ENCODE measurements at places on chromosomes 16 and 17.
A peak's percentile ranks its signal among the peaks of the same experiment; 100 is the strongest.

GRCh38 chr17:45115871-45116270, 16.4 kb downstream of the PLCD3 start:
- ATAC-seq: no peak

GRCh38 chr17:61335105-61335844, 64.4 kb upstream of the TBX2 start:
- ATAC-seq: no peak

- ATAC-seq: peak; percentile 90
Measured at GRCh38 chr17:44543213-44543904, 13.9 kb upstream of the FZD2 start.

DNA sequence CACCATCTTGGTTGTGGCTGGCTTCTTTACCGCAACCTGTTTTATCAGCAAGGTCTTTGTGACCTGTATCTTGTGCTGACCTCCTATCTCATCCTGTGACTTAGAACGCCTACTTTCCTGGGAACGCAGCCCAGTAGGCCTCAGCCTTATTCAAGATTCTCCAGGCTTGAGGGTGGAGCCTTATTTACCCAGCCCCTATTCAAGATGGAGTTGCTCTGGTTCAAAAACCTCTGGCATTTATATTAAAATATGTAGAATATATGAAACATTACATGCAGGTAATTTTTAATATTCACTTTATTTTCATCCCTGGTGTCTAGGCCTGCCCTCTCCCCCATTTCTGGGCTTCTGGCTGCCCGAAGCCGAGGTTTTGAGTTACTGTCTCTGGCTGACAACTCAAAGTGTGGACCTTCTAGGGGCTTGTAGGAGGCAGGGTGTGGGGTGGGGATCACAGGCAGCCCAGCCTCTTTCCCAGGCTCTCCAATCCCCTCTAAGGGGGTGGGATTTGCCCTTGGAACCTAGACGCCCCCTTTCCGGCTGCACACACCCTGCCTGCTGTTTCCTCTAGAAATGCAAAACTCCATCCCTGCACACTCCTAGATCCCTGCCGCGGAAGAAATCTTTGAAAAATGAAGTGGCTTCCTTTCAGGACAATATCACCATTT, 152.0 kb downstream of the KCNJ12 start:
- ATAC-seq: no peak

DNA sequence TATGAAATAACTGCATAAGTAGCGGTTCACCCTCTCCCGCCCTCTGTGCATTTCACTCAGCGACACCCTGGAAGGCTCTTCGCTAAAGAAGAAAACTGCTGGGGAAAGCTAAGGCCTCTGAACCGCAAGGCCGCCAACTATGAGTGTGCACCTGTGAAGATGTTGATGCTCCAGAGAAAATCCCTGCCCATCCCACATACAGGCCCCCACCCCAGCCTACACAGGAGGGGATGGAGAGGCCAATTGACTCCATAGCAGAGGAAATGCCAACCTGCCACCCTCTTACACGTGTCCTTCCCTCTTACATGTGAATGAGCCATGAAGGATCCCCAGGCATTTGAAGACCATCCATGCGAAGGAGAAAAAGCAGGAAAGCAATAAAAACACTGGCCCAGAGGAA, 104.8 kb downstream of the MGAT5B start:
- ATAC-seq: no peak

- ATAC-seq: no peak
Measured at GRCh38 chr16:50066482-50067289, 916 bp downstream of the HEATR3 start.

- ATAC-seq: no peak
Measured at GRCh38 chr17:6683730-6684459, 29.3 kb downstream of the SLC13A5 start.

DNA sequence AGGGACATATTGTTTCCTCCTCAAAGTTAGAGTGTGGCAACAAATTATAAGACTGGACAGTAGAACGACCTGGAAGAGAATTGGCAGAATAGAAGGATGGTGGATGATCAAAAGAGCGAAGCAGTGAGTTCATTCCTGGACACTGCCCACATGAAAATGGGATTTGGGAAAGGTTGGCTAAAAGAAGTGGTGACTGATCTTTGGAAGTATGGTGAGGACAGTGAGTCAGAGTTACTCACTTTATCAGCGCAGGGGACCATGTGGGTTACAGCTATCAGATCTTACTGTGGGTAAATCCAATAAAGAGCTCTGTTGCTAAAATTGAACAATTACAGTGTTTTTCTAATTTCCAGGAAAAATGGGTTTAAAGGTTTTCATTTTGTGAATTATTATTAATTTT, 2.7 kb upstream of the TANC2 start:
- ATAC-seq: peak; percentile 33

DNA sequence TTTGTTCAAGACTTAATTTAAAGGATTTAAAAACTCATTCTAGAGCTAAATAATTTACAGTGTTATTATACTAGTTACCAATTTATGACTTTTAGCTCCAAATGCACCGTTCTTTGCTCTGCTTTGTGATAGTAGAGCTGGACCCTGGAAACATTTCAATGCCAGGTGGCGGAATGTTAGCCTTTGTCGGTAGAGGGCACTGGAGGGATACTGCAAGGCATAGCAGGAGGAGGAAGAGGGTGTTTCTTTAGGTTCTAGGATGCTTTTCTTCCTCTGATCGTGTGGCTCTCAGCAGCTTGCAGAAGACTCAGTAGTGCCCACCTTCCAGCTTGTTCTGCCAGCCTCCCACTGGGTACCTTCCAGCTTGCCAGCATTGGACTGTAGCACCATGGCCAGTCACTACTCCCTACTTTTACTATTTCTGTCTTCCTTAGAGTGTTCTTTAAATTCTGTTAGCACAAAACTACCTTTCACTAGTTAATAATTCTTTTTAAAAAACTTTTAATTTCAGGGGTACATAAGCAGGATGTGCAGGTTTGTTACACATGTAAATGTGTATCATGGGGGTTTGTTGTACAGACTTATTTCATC, 325.3 kb downstream of the UTP18 start:
- ATAC-seq: no peak

GRCh38 chr16:35747658-35748455, 2288.4 kb downstream of the TP53TG3F start:
- no peak for ATAC-seq

DNA sequence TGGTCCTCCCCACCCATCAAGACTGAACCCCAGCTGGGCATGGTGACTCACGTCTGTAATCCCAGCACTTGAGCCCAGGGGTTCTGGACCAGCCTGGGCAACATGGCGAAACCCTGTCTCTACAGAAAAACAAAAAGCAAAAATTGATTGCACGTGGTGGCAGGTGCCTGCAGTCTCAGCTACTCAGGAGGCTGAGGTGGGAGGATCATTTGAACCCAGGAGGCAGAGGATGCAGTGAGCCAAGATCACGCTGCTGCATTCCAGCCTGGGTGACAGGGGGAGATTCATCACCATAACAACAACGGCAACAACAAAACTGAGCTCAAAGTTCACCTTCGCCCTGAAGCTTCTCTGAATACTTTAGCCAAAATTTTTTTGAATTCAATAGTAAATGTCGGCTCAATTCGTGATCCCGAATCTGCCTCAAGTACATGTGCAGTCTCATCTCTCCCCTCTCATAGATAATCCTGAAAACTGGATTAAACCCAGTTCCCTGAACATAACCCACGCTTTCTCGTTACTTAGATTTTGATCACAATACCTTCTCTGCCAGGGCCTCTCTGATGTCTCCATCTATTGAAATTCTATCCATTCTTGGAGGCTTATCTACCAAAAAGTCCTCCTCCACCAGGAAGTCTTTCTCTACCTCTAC, 13.5 kb upstream of the MYH10 start:
- no peak for ATAC-seq

GRCh38 chr17:5380491-5381135, 38.8 kb downstream of the NUP88 start:
- ATAC-seq: no peak

- no peak for ATAC-seq
Measured at GRCh38 chr17:45790296-45790922, 6.3 kb downstream of the CRHR1 start.

DNA sequence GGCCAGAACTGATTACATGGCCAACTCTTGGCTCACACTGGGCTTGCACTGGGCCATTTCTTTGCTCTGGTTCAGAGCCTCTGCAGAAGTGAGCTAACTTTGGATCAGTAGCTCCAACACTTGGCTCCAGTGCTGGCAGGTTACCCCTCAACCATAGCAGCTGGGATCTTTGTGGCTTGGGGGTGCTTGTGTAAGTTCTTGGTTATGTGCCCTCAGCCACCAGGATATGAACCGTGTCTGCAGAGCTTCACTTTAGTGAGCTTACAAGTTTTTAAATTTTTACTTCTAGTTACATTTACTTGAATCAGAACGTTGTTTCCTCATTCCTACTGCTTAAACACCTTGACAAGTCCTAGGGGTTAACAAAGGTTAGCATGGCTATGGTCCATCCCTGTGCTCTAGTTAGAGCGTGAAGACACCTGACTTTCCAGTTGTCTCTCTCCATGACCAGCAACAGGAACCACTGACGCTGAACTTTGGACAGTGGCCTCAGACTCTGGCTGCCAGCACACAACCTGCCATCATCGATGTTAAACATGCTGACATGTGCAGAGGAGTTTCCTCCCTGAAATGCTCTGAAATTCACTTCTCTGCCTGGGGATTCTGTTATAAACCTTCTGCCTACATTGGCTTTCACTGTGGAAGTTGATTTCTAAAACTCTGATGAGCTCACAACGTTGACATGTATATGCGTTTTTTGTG, 4.1 kb downstream of the PDF start:
- no peak for ATAC-seq

- ATAC-seq: peak; percentile 74
Measured at GRCh38 chr17:59972778-59973177, 8.2 kb upstream of the RNFT1 start.

- no peak for ATAC-seq
Measured at GRCh38 chr16:72189865-72190371, 18.0 kb upstream of the PMFBP1 start.

- peak; percentile 23 for ATAC-seq
Measured at GRCh38 chr17:62617894-62618472, 9.5 kb upstream of the MRC2 start.

DNA sequence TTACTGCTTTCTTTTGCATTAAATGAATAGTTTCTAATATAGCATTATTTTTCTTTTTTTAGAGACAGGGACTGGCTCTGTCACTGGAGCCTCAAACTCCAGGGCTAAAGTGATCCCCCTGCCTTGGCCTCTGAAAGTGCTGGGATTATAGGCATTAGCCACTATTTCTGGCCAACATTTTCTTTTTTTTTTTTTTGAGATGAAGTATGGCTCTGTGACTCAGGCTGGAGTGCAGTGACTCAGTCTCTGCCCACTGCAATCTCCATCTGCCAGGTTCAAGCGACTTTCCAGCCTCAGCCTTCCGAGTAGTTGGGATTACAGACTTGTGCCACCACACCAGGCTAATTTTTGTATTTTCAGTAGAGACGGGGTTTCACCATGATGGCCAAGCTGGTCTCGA, 2.0 kb upstream of the DUXB start:
- ATAC-seq: no peak
